Natural killer cell (primary cell): ENCODE measurements at places on chromosomes 7 and 10. TPM values are rescaled to one million over a fixed set of nuclear protein-coding genes. Genes with fewer than 3 reads are reported as not detected.

DNA sequence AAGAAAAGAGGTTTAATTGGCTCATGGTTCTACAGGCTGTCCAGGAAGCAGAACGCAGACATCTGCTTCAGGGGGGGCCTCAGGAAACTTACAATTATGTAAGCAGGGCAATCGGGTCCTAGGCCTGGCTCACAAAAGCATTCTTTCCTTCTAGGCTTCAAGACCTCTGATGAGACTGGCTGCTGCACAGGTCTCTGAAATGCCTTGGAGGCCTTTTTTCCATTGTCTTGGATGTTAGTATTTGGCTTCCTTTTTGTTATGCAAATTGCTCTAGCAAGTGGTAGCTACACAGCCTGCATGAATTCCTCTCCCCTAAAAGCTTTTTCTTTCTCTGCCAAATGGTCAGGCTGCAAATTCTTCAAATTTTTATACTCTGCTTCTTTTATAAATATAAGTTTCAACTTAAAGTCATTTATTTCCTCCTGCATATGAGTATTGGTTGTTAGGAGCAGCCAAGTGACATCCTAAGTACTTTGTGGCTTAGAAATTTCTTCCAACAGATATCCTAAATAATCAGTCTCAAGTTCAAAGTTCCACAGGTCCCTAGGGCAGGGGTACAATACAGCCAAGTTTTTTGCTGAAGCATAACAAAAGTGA is 83.1 kb upstream of the SEMA3A start:
- H3K27me3 ChIP-seq: no peaks in the 10 kb centered on the region
- no peak overlapping the region for H3K4me3 ChIP-seq
- H3K36me3 ChIP-seq: no peaks in the 10 kb centered on the region
- no peak for DNase-seq
- no peak overlapping the region for H3K27ac ChIP-seq

DNA sequence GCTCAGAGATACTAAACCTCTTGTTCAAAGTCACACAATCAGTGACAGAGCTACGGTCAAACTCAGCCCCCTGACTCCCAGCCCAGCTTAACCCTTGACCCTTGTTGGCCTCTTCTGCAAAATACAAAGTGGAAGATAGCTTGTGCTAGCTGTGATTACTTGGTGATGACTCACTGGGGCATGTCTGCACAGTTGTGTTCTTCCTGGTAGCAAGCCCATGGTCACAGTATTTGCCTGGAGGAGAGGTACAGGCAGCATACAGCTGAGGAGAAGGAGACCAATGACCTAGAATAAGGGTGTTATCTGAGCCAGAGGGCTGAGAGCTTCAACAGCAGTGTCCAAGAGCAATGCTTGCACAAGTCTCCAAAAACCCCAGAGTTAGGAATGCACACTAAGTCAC is 5.7 kb upstream of the HSPA12A start:
- no peaks in the 10 kb centered on the region for H3K36me3 ChIP-seq
- peaks cover 3% of the 10 kb centered on the region for H3K4me1 ChIP-seq
- peaks cover 10% of the 10 kb centered on the region for H3K27me3 ChIP-seq
- no peak overlapping the region for H3K27ac ChIP-seq

DNA sequence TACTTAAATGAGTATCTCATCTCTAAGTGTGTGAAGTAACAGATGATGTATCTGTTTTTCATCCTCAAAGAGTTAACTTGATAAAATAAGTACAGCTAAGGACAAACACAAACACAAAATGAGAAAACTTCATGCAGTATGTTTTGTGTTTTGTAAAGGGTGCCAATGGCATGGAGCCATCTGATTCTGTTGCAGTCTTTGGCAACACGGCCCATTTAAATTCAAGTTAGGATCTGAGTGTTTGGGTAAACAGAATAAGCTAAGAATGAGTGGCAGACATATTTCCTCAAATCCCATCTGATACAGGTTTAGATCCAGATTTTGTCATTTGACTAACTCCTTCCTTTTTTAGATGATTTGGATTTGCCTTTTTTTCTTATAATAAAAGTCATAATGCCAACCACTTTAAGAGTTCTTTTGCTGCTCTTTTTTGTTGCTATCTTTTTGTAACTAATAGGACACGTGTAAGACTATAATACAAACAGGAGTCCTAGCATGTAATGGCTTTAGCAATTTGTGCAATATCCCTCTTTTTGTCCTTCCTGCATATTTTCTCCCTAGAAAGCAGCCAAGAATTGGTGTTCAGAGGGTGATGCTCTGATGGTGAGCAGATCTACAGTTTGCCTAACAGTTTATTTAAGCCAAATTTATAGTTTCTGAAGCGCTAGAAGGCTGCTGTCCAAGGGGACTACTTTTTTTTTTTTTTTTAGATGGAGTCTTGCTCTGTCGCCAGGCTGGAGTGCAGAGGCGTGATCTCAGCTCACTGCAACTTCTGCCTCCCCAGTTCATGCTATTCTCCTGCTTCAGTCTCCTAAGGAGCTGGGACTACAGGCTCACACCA is 18.9 kb upstream of the ACTA2 start:
- H3K4me1 ChIP-seq: peaks cover 6% of the 10 kb centered on the region
- no peaks in the 10 kb centered on the region for H3K27me3 ChIP-seq
- H3K36me3 ChIP-seq: no peaks in the 10 kb centered on the region
- H3K4me3 ChIP-seq: no peak overlapping the region
- no peak overlapping the region for H3K27ac ChIP-seq

DNA sequence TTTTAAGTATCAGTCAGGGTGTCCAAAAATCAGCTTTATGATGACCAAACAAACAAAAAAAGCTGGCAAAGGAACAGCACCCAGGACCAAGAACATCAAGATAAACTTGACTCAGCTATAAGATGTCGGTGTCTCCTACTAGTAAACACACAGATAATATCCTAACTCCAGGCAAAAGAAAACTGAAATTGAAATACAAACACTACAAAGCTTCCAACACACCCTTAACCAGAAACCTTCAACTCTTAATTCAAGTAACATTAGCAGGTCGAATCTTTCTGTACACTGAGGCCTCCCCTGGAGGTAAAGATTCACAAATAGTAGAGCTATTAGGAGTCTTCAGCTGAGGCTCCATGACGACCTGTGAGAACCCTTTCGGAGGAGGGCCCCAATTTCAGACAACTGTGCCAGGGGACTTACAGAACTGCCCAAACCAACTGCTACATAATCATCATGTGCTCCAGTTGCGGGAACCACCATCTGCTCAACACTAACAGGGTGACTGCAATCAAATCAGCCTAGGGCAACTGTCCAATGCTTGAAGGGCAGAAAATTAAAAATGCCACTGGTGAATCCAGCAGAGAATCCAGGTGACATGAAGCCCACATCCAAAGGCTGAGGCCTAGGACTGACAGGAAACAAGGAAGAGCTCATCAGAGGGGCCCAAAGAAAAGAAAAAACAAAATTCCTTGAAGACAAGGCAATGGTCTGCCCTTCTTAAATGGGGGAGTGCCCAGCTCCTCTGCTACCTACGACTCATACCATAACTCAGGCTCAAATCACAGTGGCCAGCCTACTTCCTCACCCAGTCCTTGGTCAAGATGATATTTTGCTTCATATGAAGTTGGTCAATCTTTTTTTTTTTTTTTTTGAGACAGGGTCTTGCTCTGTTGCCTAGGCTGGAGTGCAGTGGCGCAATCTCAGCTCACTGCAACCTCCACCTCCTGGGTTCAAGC is 20.0 kb downstream of the XPNPEP1 start:
- no peak overlapping the region for H3K4me3 ChIP-seq
- no peaks in the 10 kb centered on the region for H3K27me3 ChIP-seq
- peaks cover 13% of the 10 kb centered on the region for H3K4me1 ChIP-seq
- no peak for DNase-seq

GRCh38 chr10:48449501-48450232 is 143.2 kb downstream of the MAPK8 start:
- no peak for DNase-seq
- no peaks in the 10 kb centered on the region for H3K4me1 ChIP-seq
- H3K27ac ChIP-seq: no peak overlapping the region
- H3K27me3 ChIP-seq: no peaks in the 10 kb centered on the region
- no peaks in the 10 kb centered on the region for H3K36me3 ChIP-seq

DEPP1 gene
- total RNA-seq: not detected
